MCF 10A (cell line): ENCODE measurements at places on chromosomes 2 and 18. TPM values are rescaled to one million over a fixed set of nuclear protein-coding genes. Genes with fewer than 3 reads are reported as not detected.

SLC23A3 gene
- 1.7 and 2.6 TPM in 2 replicates for total RNA-seq

PNO1 gene
- total RNA-seq = 27.9 and 35.0 TPM in 2 replicates

MAL gene
- not detected in 2 replicates for total RNA-seq

BOLL gene
- total RNA-seq = not detected in 2 replicates

SLC9A2 gene
- total RNA-seq = 0.05 and 0.09 TPM in 2 replicates

ABCB6 gene
- total RNA-seq = 13.8 and 18.8 TPM in 2 replicates

LRP1B gene
- total RNA-seq = not detected in 2 replicates

RUFY4 gene
- total RNA-seq = not detected in 2 replicates

STARD6 gene
- total RNA-seq = not detected in 2 replicates

CD207 gene
- total RNA-seq = not detected in 2 replicates

DNA sequence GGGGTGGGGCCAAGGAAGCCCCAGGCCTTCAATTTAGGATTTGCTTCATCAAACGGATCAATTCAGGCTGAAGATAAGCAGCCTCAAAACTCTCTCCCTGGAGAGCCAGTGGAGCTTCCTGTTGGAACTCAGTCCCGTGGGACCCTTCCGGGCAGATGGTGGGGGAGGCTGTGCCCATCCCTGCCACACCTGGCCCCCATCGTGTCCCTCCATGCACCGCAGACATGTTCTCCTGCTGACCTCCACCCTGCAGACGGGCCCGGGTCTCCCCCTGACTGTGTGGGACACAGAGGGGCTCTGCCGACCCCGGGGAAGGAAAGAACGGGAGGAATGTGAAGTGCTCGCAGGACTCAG, 144.2 kb downstream of the TPO start:
- DNase-seq = no peak

DNA sequence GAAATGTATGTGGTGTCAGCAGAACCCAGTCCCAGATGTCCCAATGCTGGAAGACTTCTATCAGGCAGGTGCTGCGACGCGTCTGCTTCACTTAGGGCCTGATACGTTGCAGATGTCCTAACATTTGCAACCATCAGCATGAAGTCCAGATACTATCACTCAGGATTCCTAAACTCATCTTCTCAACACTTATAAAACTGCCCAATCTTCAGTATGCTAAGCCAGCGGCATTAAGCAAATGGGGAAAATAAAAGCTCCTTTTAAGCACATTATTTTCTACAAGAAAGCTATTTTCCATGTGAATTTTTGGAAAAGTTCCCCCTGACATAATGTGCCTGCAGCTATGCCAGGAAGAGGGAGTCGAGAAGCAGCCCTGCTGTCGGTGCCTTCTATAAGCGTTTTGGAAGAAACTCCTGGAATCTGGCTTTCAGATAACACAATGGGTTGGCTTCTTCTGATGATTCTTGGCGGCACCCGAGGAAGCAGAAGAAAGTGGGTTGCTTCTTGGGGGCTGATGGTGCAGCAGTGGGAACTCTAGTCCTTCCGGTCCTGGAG, 60.7 kb upstream of the ITGA6 start:
- DNase-seq = no peak

DNA sequence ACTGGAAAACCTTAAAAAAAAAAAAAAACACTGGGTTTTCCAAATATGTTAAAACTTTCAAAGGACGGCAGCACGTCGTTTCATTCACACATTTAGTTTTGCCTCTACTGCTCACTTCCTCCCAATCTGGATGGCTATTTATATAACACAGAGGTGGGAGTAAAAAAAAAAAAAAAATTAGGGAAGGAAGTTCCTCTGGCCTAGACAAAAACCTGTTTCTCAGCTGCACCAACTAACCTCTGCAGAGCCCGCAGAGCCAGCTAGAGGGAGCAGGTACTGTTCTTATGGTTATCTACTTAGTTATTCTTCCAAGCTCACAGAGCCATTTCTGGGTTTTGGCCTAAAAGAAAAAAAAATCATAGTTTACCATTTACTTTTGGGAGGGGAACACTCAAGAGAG, 28.1 kb downstream of the SLC1A4 start:
- no peak for DNase-seq

- DNase-seq = no peak
Observed at GRCh38 chr2:215746887-215747615, 266.3 kb downstream of the MREG start.

DNA sequence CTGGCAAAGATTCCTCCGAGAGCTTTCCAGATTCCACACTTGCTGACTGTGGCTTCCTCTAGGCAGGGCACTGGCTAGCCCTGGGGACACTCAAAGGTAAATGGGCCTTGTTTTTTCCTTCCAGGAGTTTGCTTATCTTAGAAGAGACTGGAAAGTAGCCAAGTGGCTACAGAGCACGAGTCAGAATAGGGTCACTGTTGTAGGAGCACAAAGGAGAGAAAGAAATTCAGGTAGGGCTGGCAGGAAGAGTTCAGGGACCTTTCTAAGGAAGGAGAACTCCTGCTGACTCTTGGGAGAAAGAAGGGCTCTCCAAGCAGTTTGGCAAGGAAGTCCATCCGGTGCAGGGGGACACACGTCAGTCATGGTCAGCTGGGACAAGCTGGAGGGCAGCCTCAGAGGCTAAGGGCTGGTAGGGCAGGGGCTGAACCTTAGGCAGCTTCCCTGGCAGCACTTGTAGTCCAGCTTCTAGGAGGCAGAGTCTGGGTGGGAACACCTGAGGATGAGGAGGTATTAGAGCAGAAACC, 39.5 kb downstream of the NIFK start:
- DNase-seq = no peak

DNA sequence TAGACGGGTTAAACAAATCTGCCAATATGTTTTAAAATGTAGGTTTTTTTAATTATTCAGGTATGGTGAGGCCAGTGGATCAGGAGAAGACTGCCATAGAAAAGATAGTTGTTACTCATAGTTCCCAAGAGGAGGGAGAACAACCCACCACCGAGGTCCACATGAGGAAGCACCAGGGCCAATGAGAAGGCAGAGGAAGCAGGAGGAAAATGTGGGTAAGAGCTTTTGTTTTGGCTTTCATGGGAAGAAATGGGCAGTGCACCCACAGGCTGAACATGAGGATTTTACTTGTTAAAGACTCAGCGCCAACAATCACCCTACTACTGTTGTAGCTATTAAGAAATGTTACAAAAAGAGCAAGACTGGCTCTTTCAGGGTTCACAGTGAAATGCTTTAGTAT, 191.8 kb upstream of the HNMT start:
- DNase-seq = no peak

DNA sequence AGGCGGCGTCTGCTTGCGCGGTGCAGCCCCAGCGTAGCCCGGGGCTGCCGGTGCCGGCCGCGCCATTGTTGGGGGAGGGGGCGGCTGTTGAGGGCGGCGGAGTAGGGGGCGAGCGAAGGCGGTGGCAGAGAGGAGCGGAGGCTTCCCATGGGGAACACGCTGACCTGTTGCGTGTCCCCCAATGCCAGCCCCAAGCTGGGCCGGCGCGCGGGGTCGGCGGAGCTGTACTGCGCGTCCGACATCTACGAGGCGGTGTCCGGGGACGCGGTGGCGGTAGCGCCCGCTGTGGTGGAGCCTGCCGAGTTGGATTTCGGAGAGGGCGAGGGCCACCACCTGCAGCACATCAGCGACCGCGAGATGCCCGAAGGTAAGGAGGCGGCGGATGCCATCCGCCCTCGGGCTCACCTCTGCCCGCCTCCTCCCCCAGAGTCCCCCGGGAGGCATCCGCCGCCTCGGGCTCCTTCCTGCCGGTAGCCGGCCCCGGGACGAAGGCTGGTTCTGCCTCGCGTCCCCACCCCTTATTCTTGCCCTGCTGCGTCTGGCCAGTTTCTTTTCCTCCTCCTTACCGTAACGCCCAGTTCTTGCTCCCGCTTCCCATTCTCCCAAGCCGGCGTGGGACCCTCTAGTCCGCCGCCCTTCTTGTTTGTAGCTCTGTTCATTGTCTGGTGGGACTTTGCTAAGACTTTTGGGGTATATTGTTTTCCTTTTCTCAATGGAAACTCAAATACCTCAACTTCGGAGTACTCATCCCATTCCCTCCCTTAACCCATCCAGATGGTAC, 500 bp downstream of the CCNYL1 start:
- DNase-seq = peak; percentile 36

DNA sequence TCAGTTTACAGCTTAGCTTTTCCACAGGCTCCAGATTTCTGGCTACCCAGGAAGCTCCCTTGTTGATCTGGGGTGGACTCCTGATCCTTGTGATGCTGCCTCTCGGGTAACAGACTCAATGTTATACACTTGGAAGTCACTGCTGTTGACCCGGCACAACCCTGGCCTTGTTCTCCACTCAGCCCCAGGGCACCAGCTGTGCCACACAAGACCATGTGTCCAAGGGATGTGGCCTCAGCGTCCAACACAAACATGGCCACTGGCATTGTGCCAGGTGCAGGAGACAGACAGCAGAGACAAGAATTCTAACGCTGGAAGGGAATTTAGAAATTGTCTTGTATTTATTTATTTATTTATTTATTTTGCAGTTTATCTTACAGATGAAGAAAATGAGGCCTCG, 39.0 kb upstream of the PPP4R1 start:
- DNase-seq = peak; percentile 88

DNA sequence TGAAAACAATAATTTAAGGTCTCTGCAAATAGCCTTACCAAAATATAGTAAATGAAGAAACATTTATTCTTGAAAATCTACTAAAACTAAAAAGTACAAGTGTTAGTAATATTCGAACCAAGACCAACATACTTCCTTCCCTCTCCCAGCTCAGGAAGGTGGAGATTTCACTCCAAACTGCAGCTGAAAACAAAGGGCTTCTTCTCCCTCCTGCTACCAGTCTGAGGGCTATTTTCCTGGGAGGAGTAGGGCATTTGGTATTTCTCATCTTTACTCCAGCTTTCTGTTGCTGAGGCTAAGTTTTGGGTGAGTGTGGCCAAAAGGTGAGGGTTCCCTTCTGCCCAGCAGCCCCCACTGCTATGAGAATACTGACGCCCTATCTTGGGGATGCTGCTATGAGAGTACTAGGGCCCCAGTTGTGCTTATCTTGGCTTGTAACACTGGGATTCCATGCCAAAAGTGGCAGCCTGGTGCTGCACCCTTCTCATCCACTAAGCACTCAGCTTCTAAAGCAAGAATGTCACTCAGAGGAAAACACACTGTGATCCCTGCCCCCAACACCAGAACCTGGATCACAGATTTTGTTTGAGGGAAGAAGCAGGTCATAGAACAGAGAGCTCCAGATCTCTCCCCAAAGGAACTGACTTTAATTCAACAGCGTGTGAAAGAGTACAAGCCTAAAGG, 130.7 kb upstream of the KLF7 start:
- no peak for DNase-seq
